Stimulated activated naive CD4-positive, alpha-beta T cell treated with Interleukin-2 at 50 U/mL for 16 hours (primary cell): ENCODE measurements at places on chromosomes 4 and X.
A peak's percentile ranks its signal among the peaks of the same experiment; 100 is the strongest.

GRCh38 chr4:83865417-83866150, 329.7 kb downstream of the GPAT3 start:
- DNase-seq: no peak

GRCh38 chr4:104591510-104591911, 96.8 kb upstream of the CXXC4 start:
- no peak for DNase-seq

DNA sequence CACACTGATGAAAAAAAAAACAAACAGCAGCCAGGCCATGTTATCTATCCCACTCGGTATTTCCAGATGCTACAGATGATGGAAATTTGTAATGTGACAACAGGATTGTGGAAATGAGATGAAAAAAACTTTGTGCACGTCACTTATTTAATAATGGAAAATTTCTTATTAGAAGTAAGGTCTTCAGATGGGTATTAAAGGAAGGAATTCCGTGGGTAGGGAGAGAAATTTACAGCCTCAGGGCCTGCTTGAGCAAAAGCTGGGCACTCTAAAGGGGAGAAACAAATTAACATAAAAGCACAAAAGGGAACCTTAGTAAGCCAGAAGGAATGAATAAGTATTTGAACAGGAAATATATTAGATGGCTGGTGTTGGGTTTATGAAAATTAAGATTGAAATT, 4.2 kb upstream of the PKD2 start:
- DNase-seq: no peak

- DNase-seq: no peak
Measured at GRCh38 chrX:100635989-100636320, 651 bp downstream of the TSPAN6 start.

- DNase-seq: no peak
Measured at GRCh38 chr4:15459706-15460105, 10.0 kb upstream of the CC2D2A start.

GRCh38 chrX:80430826-80431504, 10.7 kb downstream of the TENT5D start:
- DNase-seq: no peak

DNA sequence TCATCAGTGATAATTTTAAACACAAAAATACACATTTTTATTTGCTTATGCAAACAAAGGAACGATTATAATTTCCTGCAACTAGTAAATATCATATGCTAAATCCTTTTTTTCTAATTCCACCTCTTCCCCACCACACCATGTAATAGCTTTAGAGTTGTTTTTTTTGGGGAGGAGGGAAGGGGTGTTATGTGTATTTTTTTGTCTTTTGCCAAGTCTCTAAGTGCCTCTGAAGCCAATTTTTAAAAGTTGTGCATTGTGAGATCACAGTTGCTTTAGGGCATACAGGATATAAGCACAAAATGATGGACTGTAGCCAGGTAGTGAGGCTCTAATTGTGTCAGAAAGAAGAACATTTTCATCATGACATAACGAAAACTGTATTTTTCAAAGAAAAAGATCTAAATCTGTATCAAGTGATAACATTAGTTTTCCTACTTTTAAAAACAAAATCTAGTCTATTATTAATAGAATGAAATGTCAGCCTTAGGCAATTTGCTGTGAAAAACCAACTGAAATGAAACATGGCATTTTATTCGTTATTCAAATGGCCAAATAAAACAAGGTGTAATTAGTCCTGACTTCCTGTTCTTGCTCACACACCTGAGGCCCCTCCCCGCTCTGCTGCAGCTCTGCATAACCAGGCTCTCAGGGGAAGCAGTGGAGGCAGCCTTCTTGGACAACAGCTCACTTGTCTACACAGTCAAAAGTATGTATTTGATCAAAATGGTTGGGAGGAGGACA, 157.4 kb downstream of the PALLD start:
- no peak for DNase-seq

DNA sequence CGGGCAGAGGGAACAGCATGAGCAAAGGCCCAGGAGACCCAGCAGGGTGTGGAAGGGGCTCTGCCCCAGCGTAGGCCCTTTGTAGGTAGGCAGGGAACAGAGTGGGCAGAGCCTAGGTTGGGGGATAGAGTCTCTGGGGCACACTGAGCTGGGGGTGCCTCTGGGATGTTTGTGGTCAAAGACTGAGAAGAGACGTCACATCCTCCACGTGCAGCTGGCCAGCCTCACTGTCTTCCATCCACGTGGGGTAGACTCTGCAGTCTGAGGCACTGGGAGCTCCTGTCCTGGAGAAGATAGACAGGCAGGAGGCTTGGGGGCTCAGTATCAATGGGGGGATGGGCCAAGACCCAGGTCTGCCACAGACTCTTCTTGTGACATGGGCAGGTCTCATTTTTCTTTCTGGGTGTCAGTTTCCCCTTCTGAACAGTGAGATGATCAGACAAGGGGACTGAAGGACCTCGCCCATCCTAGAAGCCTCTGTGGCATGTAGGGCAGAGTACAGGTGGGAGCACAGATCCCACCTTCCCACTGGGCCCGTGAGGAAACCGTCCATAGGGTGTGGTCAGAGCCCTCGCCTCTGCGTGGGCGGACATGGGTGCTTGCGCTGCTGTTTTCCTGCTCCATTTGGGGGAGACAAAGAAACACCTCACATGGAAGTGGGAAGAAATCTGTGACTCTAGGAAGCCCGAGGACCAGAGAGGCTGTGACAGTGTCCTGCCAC, 22.9 kb downstream of the WFS1 start:
- DNase-seq: no peak

GRCh38 chrX:46959985-46960700, 47.9 kb downstream of the JADE3 start:
- DNase-seq: no peak

GRCh38 chr4:123397144-123398065, 810 bp downstream of the SPRY1 start:
- DNase-seq: peak; percentile 8

- no peak for DNase-seq
Measured at GRCh38 chr4:123653236-123653635, 256.6 kb downstream of the SPRY1 start.

DNA sequence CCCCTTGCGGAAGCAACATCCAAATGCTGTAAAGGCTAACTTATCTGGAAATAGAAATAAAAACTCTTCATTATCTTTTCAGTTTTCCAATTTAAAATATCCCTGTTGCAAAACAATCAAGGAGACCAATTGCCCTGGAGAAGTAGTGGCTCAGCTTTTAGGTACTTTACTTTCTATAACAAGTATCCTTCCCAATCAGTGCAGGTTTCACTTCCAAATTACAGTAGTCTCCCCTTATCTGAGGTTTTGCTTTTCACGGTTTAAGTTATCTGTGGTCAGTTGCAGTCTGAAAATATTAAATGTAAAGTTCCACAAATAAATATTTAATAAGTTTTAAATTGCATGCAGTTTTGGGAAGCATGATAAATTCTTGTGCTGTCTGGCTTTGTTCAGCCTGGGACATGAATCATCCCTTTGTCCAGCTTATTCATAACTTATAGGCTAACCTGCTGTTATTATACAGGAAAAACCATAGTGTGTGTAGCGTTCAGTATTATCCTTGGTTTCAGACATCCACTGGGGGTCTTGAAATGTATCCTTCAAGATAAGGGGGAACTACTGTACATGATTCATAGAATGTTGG, 973.1 kb upstream of the GRID2 start:
- DNase-seq: no peak

DNA sequence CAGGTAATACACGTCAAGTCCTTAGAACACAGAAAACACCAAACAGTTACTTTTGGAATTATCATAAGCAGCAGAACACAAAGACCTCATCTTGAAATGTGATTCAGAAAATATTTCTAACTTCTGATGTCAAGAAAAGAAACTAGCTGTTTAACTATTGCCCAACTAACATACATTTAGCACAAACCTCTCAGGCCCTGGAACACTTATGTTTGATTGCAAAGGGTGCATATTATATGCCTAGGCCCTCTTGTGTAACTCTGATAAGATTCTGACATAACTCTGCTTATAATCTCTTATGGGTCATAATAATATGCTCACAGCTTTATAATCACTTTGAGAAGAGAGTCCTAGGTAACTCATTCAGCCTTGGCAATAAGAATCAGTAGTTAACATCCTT, 62.6 kb downstream of the TBC1D9 start:
- DNase-seq: no peak

DNA sequence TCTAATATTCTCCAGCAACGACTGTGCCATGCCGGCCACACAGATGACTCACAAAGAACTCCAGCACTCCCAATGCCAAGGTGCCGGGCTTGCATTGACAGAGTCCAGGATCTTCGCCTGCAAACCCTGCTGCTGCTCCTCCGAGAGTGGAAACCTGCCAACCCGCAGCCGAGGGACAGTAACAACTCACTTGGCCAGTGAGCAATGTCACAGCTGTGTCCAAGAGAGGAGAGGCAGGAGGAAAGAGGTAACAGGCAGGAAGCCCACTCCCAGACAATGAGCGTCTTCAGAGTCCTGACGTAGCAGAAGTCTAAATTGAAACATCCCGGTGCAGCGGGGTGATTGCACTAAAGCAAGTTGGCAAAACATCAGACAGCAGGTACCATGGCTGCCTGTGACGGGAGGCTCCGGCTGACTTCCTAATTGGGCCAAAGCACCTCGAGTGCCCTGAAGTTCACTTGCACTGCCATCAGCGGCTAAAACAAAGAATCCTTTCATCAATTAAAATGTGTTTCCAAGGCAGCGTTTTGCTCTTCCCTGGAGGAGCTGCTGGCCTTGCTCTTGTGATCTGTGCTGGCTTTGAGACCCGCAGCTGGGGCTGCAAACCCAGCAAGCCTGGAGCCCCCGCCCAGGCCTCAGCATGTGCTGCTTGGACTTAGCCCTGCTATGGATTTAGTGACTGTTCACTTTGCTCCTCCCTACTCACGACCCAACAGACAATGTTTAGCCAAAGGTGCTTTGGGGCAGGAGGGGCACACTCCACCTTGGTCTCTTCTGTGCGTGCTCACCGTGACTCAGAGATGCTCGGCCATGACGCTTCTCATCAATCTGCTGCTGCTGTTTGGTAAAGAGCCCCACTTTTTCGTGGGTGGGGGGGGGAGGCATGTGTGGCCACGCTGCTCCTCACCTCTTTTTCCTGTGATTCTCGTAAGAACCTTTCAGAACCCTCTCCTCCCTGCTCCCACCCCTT, 36.5 kb downstream of the DCTD start:
- no peak for DNase-seq

DNA sequence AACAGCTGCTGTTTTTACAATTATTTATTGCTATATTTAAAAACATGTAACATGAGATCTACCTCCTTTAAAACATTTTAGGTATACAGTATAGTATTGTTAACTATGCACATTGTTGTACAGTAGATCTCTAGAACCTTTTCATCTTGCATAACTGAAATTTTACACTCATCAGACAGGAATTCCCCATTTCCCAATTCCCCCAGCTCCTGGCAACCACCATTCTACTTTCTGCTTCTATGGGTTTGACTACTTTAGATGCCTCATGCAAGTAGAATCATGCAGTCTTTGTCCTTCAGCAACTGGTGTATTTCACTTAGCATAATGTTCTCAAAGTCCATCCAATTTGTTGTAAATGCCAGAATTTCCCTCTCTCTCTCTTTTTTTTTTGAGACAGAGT, 9.7 kb upstream of the LSM6 start:
- no peak for DNase-seq

GRCh38 chr4:82523179-82523578, 38.6 kb downstream of the TMEM150C start:
- no peak for DNase-seq

- DNase-seq: no peak
Measured at GRCh38 chr4:138790706-138791340, 224.8 kb upstream of the NOCT start.

DNA sequence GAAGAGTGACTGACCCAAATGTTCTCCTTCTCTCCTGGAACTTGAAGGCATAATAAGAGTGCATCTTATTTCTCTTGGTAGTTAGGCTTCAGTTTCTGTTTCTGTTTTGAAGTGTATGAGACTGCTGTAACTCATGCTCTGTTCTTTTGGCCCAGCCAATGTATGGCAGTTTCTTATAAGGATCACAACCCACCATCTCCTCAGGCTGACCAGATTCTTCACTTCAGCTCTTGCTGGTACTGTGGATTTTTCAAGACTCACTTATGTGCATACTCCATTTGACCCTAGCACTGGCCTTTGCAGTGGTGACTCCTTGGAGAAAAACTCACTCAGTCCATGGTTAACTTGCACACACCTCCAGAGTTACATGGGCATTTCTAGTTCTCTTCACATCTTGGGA, 9.6 kb upstream of the YTHDC1 start:
- DNase-seq: no peak

GRCh38 chr4:117889978-117890377, 144.3 kb upstream of the NDST3 start:
- no peak for DNase-seq

DNA sequence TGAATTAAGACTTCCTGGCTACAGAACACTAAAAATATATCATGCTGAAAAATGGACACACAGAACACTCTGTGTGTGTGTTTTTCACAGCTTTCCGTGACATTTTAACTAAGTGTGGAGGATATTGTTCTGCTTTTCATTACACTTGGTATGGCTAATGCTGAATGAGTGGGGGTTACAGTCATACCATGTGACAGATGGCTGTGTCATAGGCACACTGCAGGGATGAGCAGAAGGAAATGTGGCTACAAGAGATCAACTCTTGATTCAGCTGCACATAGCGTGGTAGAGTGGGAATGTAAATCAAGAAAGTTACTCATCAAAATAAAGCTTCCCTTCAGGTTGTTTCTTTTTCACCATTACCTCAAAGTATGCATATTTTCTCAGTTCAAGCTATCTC, 669.8 kb downstream of the IQCM start:
- no peak for DNase-seq

GRCh38 chr4:17328141-17328815, 183.6 kb downstream of the QDPR start:
- DNase-seq: no peak

DNA sequence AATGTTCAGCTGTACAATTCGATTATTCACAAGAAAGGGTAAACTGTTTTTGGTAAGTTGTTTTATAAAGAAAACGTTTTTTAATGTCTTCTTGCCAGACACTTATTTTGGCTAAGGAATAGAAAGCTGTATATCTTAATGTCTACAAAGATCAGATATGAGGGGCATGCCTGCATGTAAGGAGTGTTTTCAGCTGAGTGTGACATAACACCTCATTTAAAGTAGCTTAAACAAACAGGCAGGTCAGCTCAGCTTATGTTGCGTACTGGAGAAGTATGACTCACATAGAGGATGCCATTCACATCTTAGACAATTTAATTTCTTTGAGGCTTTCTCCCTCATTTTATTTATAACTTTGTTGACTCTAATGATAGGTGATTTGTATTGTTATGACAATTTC, 30.4 kb downstream of the LAMTOR3 start:
- DNase-seq: no peak
